Gastrocnemius medialis (tissue), 4 donors: ENCODE measurements at places on chromosomes 7 and 10. TPM values are rescaled to one million over a fixed set of nuclear protein-coding genes. Genes with fewer than 3 reads are reported as not detected.

DNA sequence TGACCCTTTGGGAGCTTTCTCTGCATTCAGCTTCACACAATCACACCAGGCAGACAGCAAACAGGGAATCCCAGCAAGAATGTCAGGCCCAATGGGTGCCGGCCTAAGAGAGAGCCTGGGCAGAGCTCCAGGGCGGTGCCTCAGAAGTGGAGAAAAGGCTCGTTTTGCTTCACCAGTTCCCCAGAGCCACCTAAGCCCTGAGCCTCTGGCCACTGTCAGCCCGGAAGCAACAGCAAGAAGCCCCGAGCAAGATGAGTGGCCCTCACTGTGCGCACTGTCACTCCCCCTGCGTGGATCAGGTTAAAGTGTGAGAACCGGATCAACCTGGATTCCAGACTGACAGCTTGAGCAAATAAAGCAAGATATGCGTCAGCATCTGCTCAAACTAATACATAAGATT, 14.7 kb downstream of the CNPY1 start:
- no peak for DNase-seq

DNA sequence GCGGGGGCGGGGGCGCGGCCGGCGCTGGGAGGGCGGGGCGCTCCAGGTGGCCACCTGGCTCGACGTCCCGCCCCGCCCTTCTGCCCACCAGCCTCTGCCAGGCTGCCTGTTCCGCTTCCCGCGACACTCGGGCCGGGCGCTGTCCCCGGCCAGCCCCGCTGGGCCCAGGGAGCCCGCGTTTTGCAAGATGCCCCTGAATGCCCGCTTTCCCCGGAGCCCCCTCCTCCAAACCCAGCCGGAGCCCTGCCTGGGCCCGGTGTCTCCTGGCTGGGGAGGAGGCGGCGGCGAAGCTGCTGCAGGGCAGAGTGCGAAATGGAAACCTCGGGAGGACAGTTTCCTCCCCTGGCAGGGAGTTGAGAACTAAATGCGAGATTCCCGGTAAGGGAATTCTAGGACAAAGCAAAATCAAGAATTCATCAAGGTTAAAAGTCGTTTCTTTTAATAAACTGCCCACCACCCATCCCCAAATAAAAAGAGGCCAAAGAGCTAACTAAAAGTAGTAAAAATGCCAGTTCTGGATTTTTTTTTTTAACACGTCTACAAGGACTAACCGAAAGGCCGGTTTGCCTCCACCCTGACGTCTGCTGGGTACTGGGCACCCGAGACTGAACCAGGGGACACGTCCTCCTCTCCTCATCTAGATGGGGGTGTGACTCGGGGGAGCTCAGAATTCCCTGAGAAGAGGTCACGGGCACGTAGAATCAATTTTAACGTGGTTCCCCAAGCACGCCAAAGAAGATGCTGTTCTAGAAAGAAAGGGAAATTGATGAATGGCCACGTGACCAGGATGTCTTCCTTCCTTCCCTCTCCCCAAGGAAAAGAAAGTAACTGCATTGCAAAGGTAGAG, 200.4 kb upstream of the NFE2L3 start:
- DNase-seq, result no peak

DNA sequence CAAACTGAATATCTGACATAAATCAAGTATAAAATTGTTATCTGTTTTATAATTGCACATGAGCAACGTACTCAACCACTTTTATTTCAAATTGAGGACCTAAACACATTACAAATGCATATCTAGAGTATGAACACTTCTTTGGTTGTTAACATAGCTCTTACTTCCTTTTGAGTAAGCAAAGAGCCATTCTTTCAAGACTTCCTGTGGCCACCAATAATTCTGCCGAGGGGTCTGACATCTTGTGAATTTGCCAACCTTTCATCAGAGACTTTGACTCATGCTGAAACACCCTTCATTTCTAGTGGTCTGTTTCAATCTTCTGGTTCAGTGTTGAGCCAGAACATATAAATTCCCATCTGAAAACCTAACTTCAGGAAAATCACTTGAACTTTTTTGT, 59.4 kb downstream of the CDK14 start:
- no peak for DNase-seq

DNA sequence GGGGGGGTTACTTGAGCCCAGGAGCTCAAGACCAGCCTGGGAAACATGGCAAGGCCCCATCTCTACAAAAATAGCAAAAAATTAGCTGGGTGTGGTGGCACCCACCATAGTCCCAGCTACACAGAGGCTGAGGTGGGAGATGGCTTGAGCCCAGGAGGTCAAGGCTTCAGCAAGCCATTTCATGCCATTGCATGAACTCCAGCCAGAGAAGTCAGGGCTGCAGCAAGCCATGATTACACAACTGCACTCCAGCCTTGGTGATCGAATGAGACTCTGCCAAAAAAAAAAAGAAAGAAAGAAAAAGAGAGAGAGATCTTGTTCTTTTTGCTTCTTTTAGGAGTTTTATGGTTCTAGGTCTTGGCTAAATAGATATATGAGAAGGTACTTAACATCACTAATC, 200.2 kb upstream of the PHYHIPL start:
- no peak for DNase-seq

DNA sequence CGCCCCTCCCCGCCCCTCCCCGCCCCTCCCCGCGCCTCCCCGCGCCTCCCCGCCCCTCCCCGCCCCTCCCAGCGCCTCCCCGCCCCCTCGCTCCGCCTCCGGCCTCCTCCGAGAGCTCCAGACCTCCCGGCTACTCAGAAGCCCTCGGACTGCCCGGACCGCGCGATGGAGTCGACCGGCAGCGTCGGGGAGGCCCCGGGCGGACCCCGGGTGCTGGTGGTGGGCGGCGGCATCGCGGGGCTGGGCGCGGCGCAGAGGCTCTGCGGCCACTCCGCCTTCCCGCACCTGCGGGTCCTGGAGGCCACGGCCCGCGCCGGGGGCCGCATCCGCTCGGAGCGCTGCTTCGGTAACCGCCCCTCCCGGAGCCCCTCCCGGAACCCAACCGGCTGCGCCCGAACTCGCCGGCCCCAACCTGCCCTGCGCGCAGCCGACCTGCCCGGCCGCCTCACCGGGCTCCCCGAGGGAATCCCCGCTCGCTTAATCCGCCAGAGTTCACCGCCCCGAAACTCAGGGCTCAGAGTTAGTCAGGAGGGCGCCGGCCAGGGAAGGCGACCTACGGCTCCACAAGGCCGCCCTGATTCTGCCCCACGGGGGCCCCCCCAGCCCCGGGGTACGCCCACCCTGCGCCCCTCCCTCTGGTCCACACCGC, at the start of gene PAOX:
Gene PAOX, plus strand, starts transcription at position 111 of the 649 bp plus-strand sequence. Its CDS starts 55 bp downstream, at position 166.
- peak; percentile 53 for DNase-seq

Gene TMEM273
- 4.9 TPM for total RNA-seq
